ENCODE measurements at places on chromosomes 13 and 19.

DNA sequence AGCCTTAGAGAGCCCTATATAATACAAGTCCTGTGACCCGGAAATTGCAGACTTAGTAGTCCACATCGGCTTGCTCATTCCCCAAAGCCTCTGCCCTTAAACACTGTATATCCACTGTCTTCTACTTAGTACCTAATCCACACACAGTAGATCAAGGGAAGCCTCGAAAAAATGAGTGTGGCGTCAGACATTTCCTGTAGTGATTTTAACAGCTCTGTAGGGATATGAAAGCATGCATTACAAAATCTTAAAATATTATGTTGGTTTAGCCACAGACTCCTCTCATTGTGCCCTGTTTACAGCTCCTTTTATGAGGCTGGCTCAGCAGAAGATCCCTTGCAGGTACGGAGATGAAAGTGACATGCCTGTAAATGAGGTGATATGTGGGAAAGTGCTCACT, 416.3 kb downstream of the LIG4 start:
- DNase-seq, result no peak

- peak; percentile 79 for DNase-seq
Observed at GRCh38 chr19:17220207-17220758, 5.1 kb downstream of the USE1 start.

GRCh38 chr13:104810242-104810641, 1725.2 kb downstream of the EFNB2 start:
- no peak for DNase-seq

DNA sequence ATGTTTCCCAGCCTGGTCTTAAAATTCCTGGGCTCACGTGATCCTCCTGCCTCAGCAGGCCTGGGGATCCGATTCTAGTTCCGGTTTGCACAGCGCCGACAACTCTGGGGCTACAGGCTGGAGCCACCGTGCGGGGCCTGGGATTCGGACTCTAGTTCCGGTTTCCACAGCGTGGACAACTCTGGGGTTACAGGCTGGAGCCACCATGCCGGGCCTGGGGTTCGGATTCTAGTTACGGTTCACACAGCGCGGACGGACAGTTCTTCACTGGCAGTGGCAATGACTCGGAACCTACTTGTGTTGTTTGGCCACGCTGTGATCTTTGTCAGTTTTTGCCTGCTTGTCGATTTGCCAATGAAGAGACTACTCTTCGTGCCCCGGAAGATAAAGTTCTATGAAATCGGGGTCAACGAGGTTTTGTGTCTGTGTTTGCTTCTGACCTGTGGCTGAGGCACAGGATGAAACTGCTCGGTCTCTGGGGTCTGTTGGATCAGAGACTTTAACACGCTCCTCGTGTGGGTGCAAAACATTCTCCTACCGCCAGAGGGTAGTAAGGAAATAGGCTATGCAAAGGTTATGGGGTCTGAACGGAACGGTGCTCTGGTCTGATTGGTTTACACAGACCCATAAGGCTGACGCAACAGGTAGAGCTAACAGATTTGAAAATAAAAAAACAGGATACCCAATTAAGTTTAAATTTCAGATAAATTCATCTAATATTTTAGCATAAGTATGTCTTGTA, 12.1 kb upstream of the ZSCAN1 start:
- peak; percentile 17 for DNase-seq

DNA sequence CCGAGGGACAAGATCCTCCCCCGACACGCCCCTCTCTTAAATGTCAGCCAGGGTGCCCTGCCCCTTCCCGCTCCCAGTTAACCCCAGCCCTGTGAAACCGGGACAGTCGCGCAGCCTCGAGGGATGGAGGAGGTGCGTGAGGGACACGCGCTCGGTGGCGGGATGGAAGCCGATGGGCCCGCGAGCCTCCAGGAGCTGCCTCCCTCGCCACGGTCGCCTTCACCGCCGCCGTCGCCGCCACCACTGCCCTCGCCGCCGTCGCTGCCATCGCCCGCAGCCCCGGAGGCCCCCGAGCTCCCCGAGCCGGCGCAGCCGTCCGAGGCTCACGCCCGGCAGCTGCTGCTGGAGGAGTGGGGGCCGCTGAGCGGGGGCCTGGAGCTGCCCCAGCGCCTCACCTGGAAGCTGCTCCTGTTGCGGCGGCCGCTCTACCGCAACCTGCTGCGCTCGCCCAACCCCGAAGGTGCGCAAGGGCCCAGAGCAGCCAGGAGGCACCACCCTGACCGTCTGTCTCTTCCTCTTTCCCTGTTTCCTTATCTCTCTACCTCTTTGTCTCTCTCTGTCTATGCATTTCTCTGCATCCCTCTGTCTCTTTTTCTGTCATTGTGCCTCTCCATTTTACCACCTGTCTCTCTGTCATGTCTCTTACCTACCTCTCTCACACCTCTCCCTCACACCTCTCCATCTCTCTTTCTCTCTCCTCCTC, at the start of gene NCCRP1:
TSS of gene NCCRP1 (plus strand) at position 105 of the 703 bp plus-strand sequence. CDS start at position 124, 19 bp downstream.
- no peak for DNase-seq

GRCh38 chr13:27496536-27497273, 46.3 kb upstream of the MTIF3 start:
- DNase-seq, result no peak
